ENCODE measurements at places on chromosomes 11 and 22.
A peak's percentile ranks its signal among the peaks of the same experiment; 100 is the strongest.

DNA sequence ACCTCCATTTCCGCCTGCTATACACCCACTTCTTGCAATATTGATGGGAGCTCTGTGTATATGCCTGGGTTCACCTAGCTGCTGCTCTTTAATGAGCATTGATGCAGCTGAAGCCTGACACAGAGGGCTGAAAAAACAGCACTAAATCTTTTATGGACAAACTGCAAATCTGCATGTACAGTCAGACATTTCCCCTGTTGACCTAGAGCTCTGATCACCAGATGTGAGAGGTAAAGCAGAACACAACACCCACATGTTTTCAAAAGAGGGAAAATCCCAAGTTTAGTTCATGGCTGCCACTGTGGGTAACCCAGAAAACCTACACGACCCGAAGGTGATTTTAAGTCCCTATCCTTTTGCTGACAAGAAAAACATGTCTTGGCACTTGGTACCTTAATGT, 303.0 kb upstream of the PITPNB start:
- DNase-seq, result no peak

DNA sequence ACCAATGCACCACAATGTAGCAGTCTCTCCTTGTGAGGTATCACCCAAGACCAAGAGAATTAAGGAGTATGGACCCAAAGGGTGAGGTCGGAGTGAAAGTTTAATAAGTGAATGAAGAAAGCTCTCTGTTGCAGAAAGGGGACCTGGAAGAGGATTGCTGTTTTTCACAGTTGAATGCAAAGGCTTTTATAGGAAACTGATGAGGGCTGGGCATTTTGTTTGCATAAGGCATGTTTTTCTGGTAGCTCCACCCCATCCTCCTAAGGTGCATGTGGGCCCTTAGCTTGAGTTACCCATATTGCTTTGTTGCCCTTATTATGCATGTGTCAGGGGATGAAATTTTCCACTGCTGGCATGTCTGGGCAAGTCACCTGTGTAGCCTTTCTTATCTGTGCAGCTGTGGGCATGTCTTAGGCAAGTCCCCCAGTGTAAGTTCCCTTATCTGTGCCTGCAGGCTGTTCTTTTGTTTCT, 64.7 kb downstream of the BDNF start:
- no peak for DNase-seq

GRCh38 chr11:112300094-112300786, 39.6 kb upstream of the PLET1 start:
- no peak for DNase-seq

- no peak for DNase-seq
Observed at GRCh38 chr11:72514331-72514730, 80.0 kb upstream of the CLPB start.

DNA sequence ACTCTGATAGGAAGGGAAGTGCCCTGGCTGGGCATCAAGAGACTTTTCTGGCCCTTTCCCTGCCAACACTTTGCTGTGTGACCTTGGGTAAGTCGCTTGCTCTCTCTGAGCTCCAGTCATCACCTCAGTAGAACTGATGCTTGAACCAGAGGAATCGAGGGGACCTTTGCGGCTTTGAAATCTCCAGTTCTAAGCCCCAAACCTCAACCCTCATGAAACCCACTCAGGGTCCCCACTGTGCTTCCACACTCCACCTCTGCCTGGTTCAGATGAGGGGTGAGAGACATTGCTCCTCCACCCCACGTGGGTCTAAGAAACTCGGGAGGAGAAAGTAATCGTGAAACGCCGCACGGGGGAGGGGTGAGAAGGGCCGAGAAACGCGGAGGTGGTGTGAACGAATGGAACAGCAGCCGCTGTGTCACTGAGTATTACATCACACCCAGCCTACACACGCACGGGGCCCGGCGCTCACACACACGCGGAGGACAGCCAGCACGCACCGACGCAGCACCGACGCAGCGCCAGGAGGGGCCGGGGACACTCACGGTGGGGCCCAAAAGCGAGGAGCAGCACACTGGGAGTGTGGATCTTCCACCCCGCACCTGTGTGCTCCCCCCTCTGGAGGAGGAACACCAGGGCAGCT, 4.3 kb downstream of the RTN4RL2 start:
- DNase-seq, result no peak

- no peak for DNase-seq
Observed at GRCh38 chr11:25992294-25992693, 339.6 kb upstream of the ANO3 start.

DNA sequence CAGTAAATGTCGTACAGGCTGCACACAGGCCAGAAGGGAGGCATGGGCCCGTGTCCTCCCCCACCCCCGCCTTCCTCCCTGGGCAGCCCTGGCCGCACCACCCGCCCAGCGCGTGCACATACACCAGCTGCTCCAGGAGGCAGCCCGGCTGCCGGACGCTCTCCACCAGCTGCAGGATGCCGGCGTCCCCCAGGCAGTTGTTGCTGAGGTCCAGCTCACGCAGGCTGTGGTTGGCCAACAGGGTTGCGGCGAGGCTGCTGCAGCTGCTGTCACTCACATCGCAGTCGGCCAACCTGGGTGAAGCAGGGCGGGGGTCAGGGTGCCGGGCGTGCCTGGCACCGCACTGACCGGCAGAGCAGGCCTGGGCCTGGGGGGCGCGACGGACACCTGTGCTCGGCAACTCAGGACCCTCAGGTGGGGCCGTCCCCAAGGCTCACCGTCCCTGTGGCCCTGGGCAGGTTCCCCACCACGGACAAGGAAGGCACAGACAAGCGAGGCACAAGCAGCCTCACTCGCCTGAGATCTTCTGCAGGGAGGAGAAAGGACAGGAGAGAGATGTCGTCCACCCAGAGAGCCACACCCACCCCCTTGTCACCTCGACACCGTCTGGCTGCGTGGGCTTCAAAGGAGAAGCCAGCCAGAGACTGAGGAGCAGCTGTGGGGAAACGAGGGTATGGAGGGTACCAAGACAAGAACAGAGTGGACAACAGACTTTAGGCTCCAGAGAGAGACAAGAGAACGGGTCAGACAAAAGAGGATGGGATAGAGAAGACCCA, 12.1 kb downstream of the RNH1 start:
- no peak for DNase-seq

DNA sequence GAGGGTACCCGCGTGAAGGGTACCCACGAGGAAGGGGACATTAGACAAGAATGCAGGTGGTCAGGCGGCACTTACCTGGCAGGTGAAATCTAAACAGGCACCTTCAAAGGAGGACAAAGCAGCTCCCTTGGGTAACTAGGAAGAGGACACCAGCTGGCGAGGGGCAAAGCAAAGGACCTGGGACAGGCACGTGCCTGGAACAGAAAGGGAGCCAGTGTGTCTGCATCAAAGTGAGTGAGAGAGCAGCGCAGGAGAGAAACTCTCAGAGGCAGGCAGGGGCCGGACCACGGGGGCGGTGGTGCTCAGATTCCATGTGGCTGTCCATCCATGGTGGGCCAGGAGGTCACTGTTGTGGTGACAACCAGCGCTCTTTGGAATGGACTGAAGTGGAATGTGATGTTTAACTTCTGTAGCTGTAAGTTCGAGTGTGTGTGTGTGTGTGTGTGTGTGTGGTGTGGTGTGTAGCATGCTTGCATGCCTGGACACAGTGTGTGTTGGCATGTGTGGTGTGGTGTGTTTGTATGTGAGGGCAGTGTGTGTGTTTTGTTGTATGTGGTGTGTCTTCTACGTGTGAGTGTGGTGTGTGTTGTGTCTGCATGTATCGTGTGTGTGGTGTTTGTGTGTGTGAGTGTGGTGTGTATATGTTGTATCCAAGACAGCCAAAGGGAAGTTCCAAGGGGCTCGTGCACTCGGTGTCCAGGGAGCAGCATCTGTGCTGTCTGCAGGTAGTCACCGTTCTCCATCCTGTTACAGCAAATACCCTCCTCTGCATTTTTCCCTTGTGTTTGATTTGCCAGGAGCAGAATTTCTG, 86.4 kb downstream of the CDKN1C start:
- DNase-seq, result no peak

DNA sequence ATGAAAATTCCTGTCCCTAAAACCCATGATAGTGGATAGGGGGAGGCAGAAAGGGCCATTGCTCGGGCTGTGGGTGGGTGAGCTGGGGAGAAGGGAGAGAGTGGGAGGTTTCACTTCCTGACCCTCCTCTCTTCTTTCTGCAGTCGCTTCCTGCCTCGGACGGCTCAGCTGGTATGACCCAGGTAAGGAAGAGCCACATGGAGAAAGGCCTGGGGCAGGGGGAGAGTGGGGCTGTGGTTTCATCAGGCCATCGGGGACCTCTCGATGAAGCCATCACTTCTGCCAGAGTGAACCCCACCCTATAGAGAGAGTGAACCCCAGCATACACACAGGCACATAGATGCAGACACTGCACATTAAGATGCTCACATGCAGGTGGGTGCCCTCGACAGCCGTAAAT, 12.6 kb downstream of the CD5 start:
- no peak for DNase-seq

- peak; percentile 11 for DNase-seq
Observed at GRCh38 chr11:17504330-17505107, 27.9 kb upstream of the ABCC8 start.

GRCh38 chr22:39514373-39514973, 5.9 kb upstream of the ATF4 start:
- DNase-seq, result no peak

GRCh38 chr11:75022759-75023396, 34.1 kb downstream of the NEU3 start:
- DNase-seq, result peak; percentile 10

GRCh38 chr11:113645593-113646349, 60.3 kb downstream of the TMPRSS5 start:
- DNase-seq, result no peak

DNA sequence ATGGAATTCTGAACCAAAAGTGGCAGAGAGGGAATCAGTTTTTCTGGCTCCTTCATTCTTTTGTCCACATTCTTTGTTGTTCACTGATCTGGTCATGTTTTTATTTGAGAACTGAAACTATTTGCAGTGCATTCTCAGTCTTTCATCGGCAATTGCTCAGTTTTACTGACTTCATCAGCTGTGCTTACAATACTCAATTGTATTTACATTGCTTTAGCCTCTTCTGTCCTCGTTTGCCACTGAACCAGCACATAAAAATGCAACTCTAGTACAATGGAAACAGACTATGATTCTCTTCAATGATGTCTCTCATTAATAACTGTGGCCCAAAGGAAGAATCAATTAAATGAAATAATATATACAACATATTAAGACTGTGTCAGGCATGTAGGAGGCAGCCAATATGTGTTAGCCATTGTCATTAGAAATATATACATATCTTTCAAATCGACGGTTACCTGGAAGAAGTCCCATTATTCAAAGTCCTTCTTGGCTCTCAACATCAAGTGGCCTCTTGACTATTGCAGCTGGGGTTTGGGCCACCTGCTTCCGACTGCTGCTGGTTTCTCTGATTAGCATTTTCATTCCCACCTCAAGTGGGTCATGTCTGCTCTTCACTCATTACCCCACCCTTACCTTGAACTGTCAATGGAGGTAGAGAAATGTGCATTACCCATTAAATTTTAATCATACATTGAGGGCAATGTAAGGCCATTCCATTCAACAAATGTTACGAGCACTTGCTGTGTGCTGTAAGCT, 600.1 kb downstream of the INSC start:
- no peak for DNase-seq

DNA sequence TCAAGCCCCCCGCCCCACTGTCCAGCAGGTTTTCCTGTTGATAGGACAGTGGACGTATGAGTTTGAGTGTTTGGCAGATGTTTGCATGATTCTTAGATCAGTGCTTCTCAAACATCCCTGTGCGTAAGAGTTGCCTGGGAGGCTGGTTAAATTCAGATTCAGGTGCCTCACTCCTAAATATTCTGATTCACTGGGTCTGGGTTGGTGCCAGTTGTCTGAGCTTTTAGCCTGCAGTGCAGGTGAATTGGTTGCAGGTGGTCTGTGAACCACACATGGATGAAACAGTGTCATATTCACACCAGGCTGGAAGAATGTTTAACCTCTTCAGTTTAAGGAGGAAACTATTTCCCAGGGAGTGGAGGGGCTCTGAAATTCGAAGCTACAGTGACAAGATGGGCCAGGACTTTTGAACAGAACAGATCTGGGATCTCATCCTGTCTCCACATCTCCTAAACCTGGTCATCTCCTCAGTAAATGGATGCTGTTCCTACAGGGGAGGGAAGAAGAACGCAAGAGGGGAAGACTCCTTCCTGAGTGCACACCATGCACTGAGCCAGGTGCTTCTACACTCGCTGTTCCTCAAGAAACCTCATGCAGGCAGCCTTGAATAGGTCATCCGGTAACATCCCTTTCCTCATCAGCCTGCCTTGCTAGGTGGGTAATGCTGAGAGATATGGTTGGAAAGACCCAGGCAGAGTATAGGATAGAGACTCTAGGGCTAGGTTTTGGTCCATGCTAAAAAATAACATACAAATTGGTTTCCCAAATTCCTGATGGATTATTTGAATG, 47.8 kb downstream of the TEAD1 start:
- no peak for DNase-seq

- DNase-seq, result no peak
Observed at GRCh38 chr11:133021553-133021952, 510.7 kb downstream of the OPCML start.

DNA sequence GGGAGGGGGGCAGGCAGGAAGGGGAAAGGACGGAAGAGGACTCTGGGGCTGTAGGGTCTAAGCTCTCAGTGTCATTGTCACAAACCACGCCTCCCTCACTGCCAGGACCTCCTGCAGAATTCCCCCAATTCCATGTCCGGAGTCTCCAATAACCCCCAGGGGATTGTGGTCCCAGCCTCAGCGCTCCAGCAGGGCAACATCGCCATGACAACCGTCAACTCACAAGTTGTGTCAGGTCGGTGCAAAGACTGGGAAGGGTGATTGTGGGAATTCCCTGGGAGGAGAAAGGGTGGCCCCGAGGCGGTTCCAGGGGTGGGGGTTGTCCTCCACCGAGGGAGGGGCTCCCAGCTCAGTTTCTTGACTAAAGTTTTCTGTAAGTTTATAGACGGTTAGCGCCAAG, 86.0 kb downstream of the FEZ1 start:
- DNase-seq, result no peak

DNA sequence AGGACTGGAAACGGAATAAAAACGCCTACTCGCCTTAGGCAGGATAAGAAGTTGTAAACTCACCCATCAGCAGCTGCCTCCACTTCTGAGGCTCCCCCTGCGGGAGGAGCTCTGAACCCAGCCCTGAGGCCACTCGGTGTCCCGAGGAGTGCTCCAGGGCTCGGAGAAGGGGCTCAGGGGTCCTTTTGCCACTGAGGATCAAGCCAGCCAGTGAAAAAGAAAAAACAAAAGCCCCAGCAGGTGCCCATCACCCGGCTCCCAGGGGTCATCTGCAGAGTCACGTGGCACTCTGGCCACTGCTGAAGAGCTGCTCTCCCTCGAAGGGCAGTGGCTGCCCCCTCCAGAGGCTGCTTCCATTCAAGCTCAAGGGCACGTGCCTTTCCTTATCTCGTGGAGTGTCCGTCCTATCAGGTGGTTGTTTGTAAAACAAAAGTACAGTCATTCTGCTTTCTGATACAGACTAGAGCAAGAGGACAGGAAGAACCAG, 29.0 kb downstream of the NUP50 start:
- DNase-seq, result no peak

DNA sequence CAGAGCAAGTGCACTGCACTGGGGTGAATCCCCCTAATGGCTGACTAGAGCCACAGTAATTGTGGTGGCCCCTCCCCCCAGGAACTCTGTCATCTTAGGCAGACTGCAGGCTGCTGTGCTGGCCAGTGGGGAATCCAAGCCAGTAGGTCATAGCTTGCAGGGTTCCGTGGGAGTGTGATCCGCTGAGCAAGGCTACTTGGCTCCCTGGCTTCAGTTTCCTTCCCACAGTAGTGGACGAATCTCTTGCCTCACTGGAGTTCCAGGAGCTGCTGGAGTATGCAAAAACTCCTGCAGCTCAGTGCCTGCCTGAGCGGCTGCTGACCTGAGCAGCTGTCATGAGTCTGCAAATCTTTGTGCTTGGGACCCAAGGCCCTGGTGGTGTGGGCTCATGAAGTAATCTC, 13.2 kb downstream of the OOSP3 start:
- DNase-seq, result no peak

- DNase-seq, result no peak
Observed at GRCh38 chr11:69267395-69267805, 26.6 kb upstream of the MYEOV start.

Data from NCI-H2081 treated with DMSO at 0.1 percent for 48 hours (cell line).